ENCODE measurements at places on chromosomes 2 and 18.

DNA sequence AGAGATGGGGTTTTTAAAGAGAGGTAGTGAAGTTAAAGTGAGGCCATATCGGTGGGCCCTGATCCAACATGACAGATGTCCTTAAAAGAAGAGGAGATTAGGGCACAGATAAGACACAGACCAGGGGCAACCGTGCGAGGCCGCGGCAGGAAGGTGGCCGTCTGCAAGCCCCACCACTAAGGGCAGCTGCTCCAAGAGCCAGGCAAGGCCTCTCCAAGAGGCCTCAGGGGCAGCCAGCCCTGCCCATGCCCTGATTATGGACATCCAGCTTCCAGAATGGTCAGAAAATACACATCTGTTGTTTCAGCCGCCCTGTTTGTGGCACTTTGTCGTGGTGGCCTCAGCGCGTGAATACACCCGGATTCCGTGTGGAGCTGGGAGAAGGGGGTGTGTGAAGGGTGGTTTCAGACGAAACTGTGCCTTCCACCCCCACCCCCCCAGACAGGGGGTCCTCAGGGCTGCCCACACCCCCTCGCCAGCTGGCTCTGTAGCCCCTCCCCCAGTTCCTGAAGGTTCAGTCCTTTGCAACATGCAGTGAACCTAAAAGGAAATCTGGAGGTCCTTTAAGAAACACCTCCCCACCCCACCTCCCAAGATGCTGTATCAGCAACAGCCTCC is 74.1 kb upstream of the SMAD7 start:
- H3K27me3 ChIP-seq: no peaks in the 10 kb centered on the region
- DNase-seq: peak; percentile 25
- no peak overlapping the region for H3K27ac ChIP-seq
- no peaks in the 10 kb centered on the region for H3K4me1 ChIP-seq
- no peaks in the 10 kb centered on the region for H3K36me3 ChIP-seq

- H3K27ac ChIP-seq: no peak overlapping the region
- H3K4me3 ChIP-seq: no peak overlapping the region
- no peaks in the 10 kb centered on the region for H3K27me3 ChIP-seq
- no peaks in the 10 kb centered on the region for H3K36me3 ChIP-seq
Observed at GRCh38 chr18:51278045-51278649, 80.7 kb upstream of the MEX3C start.

DNA sequence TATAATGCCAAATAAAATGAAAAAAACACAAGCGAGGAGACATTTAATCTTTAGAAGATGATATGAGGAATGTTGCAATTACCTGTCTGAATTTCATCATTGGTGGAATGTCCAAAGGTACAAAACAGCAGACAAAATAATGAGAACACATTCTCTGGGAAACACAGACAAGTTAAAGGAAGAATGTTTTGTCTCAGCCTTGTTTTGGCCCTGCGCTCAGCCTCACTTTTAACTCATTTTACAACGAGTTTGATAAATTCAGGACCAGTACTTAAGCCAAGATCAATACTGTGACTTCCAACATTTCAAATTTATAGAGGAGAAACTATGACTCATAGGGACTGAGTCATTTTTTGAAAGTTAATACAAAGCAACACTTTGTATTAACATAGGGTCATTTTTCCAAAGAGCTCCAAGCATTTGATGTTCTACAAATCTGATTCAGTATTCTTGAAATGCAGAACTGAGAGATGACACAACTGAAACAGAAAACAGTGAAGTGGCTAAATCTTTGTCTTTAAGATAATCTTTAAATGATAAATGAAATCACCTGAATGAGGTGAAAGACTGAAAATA is 833.2 kb upstream of the CHAC2 start:
- H3K4me1 ChIP-seq: no peaks in the 10 kb centered on the region
- H3K27ac ChIP-seq: no peak overlapping the region
- H3K36me3 ChIP-seq: no peaks in the 10 kb centered on the region
- H3K27me3 ChIP-seq: no peaks in the 10 kb centered on the region
- no peak for DNase-seq

GRCh38 chr2:148110184-148110583 is 89.3 kb downstream of the MBD5 start:
- H3K4me3 ChIP-seq: no peak overlapping the region
- no peaks in the 10 kb centered on the region for H3K4me1 ChIP-seq
- no peaks in the 10 kb centered on the region for H3K27me3 ChIP-seq
- DNase-seq: no peak
- H3K27ac ChIP-seq: no peak overlapping the region

DNA sequence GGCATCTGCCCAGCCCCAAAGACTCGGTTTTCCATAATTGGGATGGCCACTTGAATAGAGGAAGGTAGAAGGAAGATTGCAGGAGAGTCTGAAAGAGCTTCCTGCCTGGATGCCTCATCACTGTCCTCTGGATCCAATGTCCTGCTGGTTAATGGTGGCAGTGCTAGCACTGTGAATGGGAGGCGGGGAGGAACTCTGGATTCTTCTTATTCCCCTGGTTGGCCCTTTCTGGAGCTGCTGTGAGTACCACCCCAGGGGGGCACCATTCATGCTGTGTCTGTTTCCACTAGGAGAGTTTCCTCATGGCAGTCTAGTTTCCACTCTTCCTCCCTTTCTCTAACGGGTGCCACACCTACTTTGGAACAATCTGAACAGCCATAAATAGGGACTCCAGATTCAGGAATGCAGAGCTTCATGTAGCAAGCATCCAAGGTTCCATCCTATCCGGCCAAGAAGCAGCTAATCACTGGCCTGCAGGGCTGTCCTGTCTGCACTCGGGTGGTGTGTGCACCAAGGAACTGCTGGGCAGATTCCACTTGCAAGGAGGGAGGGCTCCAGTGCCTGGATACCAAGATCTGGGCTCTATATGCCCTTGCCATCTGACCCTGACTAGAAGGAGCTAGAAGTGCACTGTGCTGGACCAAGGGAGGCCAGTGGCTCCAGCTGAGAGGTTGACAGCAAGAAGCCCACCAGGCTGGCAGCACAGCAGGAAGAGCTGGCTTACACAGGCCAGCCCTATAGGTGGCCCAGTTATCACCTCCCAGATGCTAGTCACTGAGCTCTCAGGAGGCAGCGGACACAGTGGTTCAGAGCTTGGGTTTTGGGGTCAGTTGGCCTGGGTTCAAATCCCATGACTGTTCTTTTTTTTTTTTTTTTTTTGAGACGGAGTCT is 4.6 kb upstream of the ATOH8 start:
- no peak for DNase-seq
- no peaks in the 10 kb centered on the region for H3K27me3 ChIP-seq
- H3K4me1 ChIP-seq: peaks cover 17% of the 10 kb centered on the region
- no peaks in the 10 kb centered on the region for H3K36me3 ChIP-seq
- H3K27ac ChIP-seq: no peak overlapping the region
- no peak overlapping the region for H3K4me3 ChIP-seq
